ENCODE measurements at places on chromosomes 12 and 14. TPM values are rescaled to one million over a fixed set of nuclear protein-coding genes. Genes with fewer than 3 reads are reported as not detected.

- DNase-seq = peak; percentile 43
These were observed 787 bp downstream of the HECTD4 start for GRCh38 chr12:112381406-112381882.

DNA sequence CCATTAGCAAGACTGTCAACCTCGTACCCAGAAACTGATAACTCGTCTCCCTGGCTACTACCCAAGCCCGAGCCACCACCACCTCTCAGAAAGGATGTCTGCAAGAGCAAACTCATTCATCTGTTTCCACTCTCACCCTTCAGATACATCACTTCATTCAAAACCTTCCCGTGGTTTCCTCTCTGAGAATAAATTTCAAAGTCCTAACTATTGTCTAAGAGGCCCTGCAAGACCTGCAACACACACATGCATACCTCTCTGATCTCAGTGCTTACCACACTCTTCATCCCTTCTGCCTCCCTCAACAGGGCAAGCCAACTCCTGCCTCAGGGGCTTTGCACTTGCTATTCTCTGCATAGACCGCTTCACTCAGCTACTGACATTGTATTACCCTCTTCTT is 40.6 kb downstream of the PPP1R13B start:
- no peak for DNase-seq

DNA sequence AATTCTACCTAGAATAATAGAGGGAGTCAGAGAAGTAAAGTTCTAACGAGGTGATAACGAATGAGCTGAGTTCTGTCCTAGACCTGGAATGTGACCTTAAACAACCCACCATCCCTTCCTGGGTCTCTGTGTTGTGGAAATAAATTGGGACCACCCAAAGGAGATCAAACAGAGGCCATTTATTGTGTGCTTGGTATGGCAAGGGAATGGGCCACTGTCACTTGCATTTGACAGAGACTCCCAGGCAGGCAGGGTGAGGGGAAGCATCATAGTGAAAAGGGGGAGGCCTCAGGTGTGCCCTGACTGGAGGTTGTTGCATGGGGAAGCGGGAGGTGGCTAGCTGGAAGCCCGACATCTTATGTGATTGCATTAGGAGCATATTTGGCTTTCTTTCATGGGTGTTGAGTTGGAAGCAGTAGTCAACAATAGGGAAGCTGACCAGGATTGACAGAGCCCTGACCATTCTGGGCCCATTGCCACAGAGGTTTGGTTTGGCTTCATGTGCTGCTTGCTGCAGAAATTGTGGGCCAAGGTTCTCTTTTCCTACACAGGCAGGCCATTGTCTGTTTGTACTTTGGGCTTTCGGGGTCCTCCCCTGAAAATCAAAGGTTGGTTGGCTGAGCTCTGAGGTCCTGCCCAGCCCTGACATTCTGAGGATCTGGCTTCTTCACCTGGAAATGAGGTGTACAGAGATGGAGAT is 17.6 kb upstream of the FAM181A start:
- DNase-seq = no peak

- no peak for DNase-seq
These were observed 234.1 kb downstream of the BCL11B start for GRCh38 chr14:99037777-99038430.

DNA sequence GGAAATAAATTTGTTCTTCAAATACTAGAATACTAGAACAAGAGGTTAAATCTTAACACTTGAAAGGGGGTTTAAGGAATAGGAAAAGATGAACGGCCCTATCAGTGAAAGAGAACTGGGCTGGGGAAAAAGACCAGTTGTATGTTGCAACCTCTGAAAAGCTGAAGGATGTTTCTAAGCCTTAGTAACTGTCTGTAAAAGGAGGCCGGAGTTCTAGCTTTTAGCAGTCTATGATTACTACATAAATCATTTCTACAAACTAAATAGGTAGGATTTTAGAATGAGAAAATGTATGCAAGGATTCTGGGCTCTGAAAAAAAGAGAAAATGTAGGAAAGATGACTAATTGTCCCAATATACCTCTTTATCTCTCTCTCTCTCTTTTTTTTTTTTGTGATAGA is 4.9 kb downstream of the CERS5 start:
- DNase-seq = no peak

- DNase-seq = peak; percentile 47
These were observed 221.8 kb upstream of the SSTR1 start for GRCh38 chr14:37985826-37986470.

GRCh38 chr12:130590685-130591084 is 125.4 kb downstream of the RIMBP2 start:
- DNase-seq = no peak

DNA sequence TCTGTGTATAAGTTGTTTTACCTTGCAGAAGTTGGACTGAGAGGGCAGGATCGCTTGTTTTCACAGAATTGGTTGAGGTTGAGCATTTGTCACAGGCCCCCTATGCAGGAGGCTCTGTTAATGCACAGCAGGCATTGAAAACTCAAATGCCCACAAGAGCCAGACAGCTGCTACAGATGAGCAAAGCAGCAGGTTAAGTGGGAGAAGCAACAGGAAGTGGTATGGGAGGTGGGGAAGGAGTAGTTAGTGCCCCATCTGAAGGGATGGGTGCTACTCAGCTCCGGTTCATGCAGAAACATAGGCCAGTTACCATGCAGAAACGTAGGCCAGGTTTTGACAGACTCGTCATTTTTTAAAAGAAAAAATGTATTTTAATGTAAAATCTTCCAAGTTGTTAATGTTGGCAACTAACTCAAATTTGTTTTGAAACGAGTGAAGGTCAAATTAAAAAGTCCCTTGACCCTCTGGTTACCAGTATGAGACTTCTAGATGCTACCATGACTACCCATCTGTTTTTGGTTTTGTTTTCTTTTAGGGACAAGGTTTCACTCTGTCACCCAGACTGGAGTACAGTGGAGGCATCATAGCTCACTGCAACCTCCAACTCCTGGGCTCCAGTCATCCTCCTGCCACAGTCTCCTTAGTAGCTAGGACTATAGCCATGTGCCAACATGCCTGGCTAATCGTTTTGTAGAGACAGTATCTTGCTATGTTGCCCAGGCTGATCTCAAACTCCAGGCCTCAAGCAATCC is 84.7 kb upstream of the FRMD6 start:
- DNase-seq = peak; percentile 23

- DNase-seq = no peak
These were observed 95.1 kb upstream of the ARID2 start for GRCh38 chr12:45634273-45634917.

- no peak for DNase-seq
These were observed 30.4 kb upstream of the RNU6-7 start for GRCh38 chr14:32171469-32171868.

GRCh38 chr14:72700338-72701236 is 193.3 kb downstream of the DPF3 start:
- no peak for DNase-seq

Gene IFI27L1
- total RNA-seq = 49.5 TPM

Gene PROX2
- total RNA-seq = not detected

Gene CIROP
- total RNA-seq = not detected

Gene SELPLG
- total RNA-seq = 301 TPM

Gene KRT79
- total RNA-seq = not detected

Gene HIP1R
- total RNA-seq = 23.4 TPM

Gene C14orf180
- total RNA-seq = not detected

Gene RAD9B
- total RNA-seq = 1.1 TPM
